ENCODE measurements at places on chromosomes 7 and 10. TPM values are rescaled to one million over a fixed set of nuclear protein-coding genes. Genes with fewer than 3 reads are reported as not detected.

DNA sequence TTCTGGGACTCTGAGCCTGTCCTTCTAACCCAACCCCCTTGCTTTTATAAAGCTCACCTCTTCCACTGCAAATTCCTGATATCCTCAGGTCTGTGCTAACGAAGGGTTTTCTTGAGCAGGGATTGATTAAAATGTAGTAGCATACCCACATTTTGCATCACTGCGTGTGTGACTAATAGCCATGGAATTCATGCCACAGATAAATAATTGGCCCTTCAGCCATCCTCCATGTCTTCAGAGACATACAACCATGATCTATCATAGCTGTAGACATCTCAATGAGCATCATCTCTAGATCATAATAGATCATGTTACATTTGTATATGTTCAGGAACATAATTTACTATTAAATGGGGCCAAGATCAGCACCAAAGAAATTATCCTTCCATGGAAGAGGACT is 990.3 kb downstream of the KCNMA1 start:
- no peak overlapping the region for H3K4me3 ChIP-seq
- H3K27me3 ChIP-seq: no peaks in the 10 kb centered on the region
- no peaks in the 10 kb centered on the region for H3K36me3 ChIP-seq
- no peak overlapping the region for H3K27ac ChIP-seq
- no peak for DNase-seq

DNA sequence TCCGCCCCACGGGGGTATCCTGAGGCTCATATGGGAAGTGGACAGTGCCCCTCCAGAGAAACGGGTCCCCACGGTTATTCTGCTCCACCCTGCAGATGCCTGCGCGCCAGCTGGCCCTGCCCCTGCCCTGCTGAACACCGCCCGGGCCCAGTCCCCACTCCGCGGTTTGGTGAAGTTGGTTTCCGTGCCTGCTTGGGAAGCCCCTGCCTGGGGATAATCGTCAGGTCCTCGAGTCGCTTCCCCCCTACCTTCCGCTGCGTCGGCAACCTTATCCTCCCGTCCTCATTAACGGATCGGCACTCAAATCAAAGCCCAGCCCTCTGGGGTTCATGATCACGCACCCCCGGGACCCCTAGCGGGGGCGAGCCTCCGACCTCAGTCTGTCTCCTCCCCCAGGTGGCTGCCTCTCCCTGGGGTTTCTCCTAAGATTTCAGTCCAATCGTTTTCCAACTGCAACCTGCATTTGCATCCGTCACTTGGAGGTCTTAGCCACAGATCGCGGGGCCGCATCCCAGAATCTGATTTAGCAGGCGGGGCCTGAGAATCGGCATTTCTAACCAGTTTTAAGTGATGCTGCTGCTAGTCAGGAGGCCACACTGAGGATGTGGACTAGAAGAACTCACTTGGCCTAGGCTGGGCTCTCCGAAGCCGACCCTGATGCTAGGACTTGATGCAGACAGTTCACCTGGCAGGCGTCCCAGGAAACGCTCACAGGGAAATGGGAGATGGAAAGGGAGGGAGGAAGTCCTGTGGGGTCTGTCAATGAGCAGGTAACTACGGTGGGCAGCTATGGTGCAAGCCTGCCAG is 27.6 kb downstream of the WDR86 start:
- peaks cover 21% of the 10 kb centered on the region for H3K27me3 ChIP-seq
- H3K4me1 ChIP-seq: peaks cover 15% of the 10 kb centered on the region
- peak overlapping the region; percentile 78 for H3K27ac ChIP-seq
- no peaks in the 10 kb centered on the region for H3K36me3 ChIP-seq
- peak overlapping the region; percentile 40 for H3K4me3 ChIP-seq

GRCh38 chr10:128557149-128557710 is 431.0 kb upstream of the MKI67 start:
- no peak for DNase-seq
- H3K27me3 ChIP-seq: no peaks in the 10 kb centered on the region
- H3K4me1 ChIP-seq: no peaks in the 10 kb centered on the region
- no peak overlapping the region for H3K27ac ChIP-seq
- H3K4me3 ChIP-seq: no peak overlapping the region
- no peaks in the 10 kb centered on the region for H3K36me3 ChIP-seq

DNA sequence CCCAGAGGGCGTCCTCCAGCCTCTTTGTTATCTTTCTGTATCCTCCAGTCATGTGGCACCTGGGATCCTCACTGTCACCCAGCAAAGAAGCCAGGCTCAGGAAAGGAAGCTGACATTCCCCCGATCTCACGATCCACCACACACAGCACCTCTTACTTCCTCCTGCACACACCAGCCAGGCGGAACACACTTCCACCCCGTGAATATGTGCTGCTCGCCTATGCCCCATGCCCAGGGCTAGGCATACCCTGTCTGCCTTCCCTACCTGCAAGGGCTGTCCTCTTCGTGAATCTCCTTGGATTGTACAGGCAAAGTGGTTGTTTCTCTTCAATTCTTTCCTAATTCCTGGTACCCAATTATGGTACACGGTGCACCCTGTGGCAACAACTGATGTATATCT is 191.0 kb downstream of the TNS3 start:
- no peak overlapping the region for H3K4me3 ChIP-seq
- no peaks in the 10 kb centered on the region for H3K4me1 ChIP-seq
- no peak overlapping the region for H3K27ac ChIP-seq
- no peak for DNase-seq

The AKR1D1 gene
- total RNA-seq: 0.39 TPM

The SFTPD gene
- total RNA-seq: not detected

The SH3PXD2A gene
- 38.8 TPM for total RNA-seq

DNA sequence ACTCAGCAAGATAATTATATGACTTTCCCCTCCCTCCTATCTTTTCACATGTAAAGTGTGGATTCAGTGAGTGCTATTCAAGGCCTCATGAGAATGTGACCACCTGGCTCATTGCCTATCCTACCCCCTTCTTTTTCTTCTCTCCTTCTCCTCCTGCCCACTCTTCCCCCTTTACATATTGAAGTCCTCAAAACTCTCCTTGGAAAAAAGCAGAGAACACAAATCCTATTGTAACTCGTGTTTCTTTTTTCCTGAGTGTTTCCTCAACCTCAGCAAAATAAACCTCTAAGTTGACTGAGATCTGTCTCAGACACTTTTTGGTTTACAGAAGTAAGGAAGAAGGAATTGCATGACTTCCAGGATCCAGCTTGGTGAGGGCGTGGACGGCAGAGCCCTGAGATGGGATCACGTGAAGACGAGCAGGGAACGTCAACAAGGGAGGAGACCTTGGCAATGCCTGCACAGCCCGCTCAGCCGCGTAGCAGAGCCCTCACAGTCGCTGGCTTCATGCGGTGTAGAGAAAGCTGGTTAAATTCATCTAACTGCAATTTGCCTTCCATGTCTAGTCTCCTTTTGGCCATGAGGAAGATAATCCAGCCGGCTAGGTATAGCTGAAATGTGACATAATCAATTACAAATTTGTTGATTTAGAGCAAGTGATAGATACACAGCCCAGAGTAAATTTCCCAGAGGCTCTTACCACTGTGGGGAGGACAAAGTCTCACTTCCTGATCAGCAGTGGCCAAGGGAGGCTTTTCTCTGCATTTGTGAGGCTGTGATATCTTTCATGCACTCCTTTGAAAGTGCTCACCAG is 75.7 kb downstream of the LYZL2 start:
- H3K4me1 ChIP-seq: no peaks in the 10 kb centered on the region
- H3K27ac ChIP-seq: peak overlapping the region; percentile 71
- peak; percentile 76 for DNase-seq

DNA sequence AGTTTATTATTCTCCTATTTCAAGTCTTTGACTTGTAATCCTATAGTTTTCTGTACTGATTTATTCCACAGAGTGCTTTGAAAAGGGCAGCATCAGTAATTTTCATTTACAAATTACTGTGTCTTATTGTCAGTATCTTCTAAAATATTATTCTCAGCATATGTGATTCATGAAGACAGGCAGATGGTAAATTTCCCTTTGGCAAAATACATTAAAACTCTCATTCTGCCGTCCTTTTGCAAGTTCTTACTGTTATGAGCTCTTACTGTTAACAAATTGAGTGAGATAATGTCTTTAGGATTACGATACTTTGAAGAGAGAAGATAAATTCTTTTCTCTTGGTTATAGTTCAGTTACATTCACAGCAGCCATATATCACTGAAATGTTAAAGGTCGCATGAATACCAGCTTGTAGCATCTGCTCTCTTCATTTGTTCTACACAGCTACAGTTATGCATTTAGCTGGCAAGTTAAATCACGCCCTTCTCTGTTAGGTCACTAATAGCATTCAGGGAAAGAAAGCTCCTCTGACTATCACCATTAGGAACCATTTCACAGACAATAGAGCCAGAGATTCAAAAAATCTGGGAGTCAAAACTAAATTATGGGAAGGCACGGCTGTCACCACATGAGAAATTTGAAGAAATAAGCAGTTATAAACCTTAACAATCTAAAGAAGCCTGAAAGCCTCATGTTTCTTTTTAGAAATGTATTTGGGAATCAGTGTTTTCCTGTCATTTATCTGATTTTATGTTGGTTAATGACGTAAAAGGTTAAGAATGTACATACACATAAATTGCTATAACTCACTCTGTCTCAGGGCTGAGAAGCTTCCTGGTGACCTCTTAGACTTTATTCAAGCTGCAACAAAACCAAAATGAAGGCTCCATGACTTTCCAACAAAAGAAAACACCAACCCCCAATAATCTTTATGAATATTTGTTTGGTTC is 109.6 kb upstream of the SP4 start:
- H3K4me1 ChIP-seq: no peaks in the 10 kb centered on the region
- H3K36me3 ChIP-seq: no peaks in the 10 kb centered on the region
- no peak for DNase-seq
- no peak overlapping the region for H3K4me3 ChIP-seq
- no peaks in the 10 kb centered on the region for H3K27me3 ChIP-seq

DNA sequence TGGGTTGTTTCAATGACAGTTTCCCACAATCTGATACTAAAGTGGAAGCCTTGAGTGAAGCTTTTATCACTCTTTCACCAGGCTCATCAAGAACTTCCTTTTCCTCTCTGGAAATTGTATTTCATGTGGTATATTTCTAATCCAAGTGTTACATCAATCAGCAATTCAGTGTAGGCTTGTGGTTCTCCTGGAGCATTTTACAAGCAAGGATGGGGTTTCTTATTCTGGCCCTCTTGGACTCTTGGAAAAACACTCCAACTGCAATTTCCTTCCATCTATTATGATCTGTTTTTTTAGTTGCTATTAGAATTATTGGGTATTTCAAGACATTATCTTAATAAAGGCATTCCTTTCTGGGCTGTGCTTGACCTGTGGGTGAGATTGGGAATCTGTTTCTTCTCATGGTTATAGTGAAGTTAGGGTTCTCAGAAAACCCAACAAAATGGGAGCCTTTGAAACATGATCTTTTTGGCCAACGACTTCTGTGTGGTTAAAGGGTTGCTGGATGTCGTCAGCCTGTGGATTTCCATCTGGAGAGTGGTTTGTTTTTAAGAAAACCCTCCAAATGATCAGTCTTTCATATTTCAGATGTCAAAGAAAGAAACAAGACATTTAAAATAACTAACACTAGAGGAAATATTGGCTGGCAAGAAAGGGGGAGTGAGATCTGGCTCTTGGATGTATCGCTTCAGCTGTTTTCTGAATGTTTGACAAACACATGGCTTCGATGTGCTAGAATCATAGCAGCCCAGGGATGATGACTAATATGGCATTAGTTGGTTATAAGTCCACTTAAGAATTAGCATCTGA is 540.2 kb downstream of the LRMDA start:
- H3K4me1 ChIP-seq: no peaks in the 10 kb centered on the region
- H3K4me3 ChIP-seq: no peak overlapping the region
- DNase-seq: no peak
- peak overlapping the region; percentile 46 for H3K27ac ChIP-seq
- no peaks in the 10 kb centered on the region for H3K27me3 ChIP-seq
- no peaks in the 10 kb centered on the region for H3K36me3 ChIP-seq

GRCh38 chr10:118948786-118949185 is 80.7 kb upstream of the NANOS1 start:
- no peak overlapping the region for H3K4me3 ChIP-seq
- H3K4me1 ChIP-seq: no peaks in the 10 kb centered on the region
- no peak overlapping the region for H3K27ac ChIP-seq
- H3K27me3 ChIP-seq: no peaks in the 10 kb centered on the region

The PIK3CG gene
- total RNA-seq: 31.8 TPM

The ZNF277 gene
- total RNA-seq: 26.4 TPM

GRCh38 chr10:124595143-124595883 is 133.7 kb downstream of the LHPP start:
- peak; percentile 62 for DNase-seq
- no peaks in the 10 kb centered on the region for H3K36me3 ChIP-seq
- no peak overlapping the region for H3K4me3 ChIP-seq
- H3K27ac ChIP-seq: no peak overlapping the region
- H3K27me3 ChIP-seq: no peaks in the 10 kb centered on the region

The PAX4 gene
- not detected for total RNA-seq

DNA sequence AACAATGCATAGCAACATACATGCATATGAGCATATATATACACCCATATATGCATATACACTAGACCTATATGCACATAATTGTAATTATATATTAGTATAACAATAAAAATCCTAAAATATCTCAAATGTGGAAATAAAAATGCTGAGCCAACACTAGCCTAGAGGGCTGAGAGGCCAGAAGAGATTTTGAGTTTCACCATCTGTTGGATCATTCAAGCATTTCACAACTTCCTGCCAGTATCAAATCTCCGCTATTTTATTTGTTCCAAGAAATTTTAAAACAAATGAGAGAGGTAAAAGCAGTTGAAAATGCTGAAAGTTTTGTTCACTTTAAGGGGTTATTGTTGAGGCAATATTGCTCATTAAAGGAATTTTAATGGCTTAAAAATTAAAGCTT is 187.0 kb downstream of the PCDH15 start:
- H3K4me1 ChIP-seq: no peaks in the 10 kb centered on the region
- no peaks in the 10 kb centered on the region for H3K27me3 ChIP-seq
- H3K27ac ChIP-seq: no peak overlapping the region

GRCh38 chr7:142563470-142563869 is 185.8 kb upstream of the PRSS1 start:
- H3K4me3 ChIP-seq: no peak overlapping the region
- H3K4me1 ChIP-seq: no peaks in the 10 kb centered on the region
- no peak for DNase-seq
- no peaks in the 10 kb centered on the region for H3K27me3 ChIP-seq
- no peak overlapping the region for H3K27ac ChIP-seq
- H3K36me3 ChIP-seq: no peaks in the 10 kb centered on the region

- H3K36me3 ChIP-seq: no peaks in the 10 kb centered on the region
- H3K4me3 ChIP-seq: no peak overlapping the region
- DNase-seq: no peak
- no peak overlapping the region for H3K27ac ChIP-seq
Measured at GRCh38 chr7:12694817-12695216, 7.4 kb downstream of the ARL4A start.

The FFAR4 gene
- total RNA-seq: not detected

- H3K27me3 ChIP-seq: no peaks in the 10 kb centered on the region
- H3K4me1 ChIP-seq: no peaks in the 10 kb centered on the region
- no peaks in the 10 kb centered on the region for H3K36me3 ChIP-seq
- H3K4me3 ChIP-seq: no peak overlapping the region
- H3K27ac ChIP-seq: no peak overlapping the region
Measured at GRCh38 chr10:51983481-51983880, 284.1 kb upstream of the CSTF2T start.

DNA sequence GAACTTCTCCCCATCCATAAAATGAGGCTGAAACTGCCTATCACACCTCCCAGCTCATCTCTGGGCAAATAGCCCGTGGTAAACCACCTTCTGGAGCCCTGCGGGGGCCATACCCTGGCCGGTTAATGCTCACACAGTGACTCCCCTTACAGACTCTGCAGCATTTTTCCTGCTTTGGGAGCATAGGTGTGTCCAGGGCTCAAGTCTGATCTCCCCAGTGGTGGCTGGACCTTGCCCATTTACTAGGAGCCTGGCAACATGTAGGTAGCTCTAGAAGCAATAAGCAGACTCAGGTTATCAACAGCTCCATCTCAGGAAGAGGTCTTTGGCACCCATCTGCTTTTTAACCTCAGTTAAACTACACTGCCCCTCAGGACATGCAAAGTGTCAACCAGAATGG is 5.5 kb upstream of the CDHR1 start:
- H3K27ac ChIP-seq: no peak overlapping the region
- H3K27me3 ChIP-seq: no peaks in the 10 kb centered on the region
- DNase-seq: peak; percentile 47
